H7 (cell line): ENCODE measurements at places on chromosomes 5 and 9.

GRCh38 chr5:169650701-169651331 lies 13.7 kb downstream of the DOCK2 start:
- no peak for DNase-seq

- DNase-seq = no peak
Measured at GRCh38 chr5:102570747-102571146, 71.9 kb upstream of the SLCO6A1 start.

DNA sequence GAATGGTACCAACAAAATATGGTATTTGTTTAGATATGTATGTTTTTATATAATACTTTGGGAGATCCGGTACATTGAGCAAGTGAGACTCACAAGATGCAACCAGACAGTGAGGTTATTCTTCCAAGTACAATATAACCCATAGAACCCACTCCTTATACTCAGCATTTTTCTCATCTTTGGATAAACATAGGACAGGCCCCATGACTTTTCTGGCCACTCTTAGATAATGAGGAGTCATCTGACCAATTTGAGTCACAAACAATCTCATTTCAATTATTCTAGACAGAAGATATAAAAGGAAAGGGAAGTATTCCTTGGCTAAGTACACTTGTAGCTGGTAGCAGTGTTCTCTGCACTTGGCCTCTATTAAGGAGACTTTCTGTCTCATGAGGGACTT lies 150.2 kb downstream of the SGCD start:
- no peak for DNase-seq

DNA sequence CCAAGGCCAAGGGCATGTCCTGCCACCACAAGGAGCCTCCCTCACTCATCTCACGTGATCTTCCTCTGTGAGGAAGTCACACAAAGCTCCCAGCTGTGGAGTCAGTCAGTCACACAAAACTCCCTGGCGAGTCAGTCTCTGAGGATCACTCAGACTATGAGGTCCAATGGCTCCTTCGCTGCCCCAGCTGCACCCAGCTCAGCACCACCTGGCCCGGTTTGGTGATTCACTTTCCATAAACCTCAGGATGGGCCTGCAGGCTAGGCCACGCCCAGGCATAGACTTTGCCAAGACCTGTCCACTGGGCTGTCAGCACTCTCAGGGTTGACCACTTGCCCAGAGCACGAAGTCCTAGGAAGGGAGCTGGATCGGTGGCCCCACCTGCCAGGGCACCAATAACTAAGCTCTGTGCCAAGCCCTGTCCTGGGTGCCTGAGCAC lies 233.8 kb downstream of the HSPA4 start:
- no peak for DNase-seq

- no peak for DNase-seq
Measured at GRCh38 chr5:90542827-90543519, 13.6 kb upstream of the LYSMD3 start.

DNA sequence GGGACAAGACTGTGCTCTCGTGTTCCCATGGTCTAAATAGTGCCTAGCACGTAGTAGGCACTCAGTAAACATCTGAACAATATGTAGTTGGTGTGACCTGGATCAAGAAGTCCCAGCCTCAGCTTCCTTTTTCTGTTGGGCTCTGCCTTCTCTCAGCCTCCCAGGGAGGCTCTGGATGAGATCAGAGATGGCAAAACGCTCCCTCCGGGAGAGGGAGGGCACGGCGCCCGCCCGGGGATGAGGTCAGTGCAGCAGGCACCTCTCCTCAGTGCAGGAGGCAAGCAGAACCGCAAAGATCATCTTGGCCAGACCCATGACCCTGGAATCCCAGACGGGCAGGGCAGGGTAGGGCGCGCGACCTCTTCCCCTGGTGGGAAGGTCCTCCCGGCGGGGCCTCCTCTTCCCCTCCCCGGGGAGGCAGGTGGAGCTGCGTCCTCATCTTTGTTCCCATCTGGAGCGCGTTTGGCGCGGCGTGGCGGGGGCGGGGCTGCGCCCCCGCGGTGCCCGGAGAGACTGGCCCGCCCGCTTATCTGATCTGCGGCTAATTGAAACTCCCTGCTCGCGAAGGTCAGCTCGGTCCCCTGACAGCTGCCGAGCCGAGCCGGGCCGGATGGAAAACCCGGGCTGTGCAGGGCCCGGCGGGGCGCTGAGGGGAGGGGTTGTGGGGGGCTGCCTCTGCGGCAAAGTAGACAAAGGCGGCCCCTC lies 60.9 kb downstream of the CXXC5 start:
- peak; percentile 95 for DNase-seq

GRCh38 chr5:142506046-142506445 lies 179.8 kb downstream of the FGF1 start:
- DNase-seq = no peak

DNA sequence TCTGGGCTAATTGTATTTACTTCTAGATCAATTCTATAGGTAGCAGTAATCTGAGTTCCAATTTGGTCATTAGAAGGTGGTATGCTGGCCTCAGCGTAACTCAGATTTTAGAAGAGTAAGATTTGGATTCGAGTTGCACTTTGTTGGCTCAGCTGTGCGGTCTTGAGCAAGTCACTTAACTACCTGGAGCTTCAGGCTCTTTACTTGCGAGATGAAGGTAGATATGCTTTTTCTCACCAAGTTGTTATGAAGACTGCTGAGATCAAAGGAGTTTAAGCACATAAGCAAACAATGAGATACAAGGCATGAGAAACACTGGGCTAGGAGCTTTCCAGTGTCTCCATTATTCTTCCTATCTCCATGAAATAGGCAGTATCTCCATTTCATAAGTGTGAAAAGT lies 133.8 kb upstream of the RANBP3L start:
- no peak for DNase-seq

- DNase-seq = no peak
Measured at GRCh38 chr9:37061768-37062167, 27.7 kb upstream of the PAX5 start.

GRCh38 chr9:33446240-33446945 lies 1.0 kb downstream of the AQP3 start:
- DNase-seq = no peak

DNA sequence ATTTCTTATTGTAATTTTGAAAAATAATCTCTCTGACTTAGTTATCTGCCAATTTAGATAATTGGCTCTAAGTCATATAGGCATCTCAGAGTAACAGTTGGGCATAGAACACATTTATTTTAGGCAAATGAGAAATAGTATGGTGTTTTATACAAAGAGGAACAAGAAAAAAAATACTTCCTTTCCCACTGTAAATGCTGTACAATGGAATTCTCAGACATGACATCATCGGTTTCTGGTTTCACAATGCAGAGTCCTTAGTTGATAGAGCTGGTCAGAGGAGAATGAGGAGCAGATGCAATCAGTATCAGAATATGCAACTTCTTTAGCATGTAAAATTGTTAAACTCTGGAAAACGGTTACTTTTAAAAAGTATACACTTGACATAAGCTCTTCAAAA lies 49.4 kb downstream of the PLK2 start:
- DNase-seq = no peak

- peak; percentile 36 for DNase-seq
Measured at GRCh38 chr5:76622973-76623596, at the start of gene F2RL2. Gene F2RL2, minus strand, starts transcription at chr5:76623403. Its CDS starts 173 bp downstream, at chr5:76623230.

DNA sequence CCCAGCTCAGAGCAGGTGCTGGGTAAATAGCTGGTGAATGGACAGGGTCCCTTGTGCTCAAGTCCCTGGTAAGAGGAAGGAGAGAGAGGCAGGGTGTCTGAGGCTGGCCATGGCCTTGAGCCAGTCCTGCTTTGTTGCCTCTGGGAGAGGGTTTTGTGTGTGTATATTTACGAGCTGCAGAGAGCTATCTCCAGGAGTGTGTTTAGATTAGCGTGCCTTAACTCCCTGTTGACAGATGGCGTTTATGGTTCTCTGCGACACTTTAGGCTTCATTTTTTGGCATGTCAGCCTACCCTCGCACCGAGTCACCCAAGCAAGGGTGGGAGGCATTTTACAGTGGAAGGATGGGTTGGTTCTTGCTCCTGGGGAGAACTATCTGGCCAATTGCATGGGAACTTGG lies 22.2 kb downstream of the HMCN2 start:
- DNase-seq = no peak

GRCh38 chr5:90366948-90367347 lies 42.6 kb downstream of the CETN3 start:
- DNase-seq = peak; percentile 14

DNA sequence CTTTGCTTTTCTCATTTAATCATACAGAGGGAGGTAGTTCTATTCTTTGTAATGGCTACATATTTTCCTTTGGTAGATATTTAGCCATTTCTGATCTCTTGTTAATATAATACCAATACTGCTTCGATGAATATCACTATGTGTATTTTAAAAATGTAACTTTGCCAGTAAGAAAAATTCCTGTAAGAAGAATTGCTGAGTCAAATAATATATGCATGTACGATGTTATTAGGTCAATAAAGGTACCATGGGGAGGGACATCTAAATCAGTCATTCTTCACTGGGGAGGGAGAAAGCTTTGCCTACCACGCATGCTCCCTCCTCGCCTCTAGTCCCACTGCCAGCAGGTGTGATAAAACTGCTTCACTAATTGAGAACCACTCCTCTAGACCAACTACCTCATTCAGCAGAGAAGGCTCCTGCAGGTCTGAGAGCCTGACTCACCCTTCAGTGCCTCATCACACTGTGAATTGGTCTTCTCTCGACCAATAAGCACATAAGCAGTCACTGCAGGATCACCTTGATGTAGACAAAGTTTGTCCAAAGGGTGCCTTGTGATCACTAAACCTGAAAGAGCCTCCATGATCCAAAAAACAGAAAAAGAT lies 56.1 kb upstream of the TBCA start:
- no peak for DNase-seq

DNA sequence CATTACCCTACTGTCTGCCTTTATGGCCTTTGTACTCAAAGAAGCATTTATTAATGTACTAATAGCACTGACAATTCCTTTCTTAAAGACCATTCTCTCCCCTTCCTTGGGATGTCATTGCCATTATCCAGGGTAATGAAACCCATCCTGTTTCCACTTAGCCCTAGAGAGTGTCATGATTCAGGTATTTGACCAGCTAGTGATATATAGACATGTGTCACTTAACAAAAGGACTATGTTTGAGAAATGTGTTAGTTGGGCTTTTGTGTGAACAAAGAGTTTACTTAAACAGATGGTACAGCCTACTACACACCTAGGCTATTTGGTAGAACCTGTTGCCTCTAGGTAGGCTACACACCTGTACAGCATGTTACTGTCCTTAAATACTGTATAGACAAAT lies 2.0 kb downstream of the ATP6V0E1 start:
- no peak for DNase-seq

DNA sequence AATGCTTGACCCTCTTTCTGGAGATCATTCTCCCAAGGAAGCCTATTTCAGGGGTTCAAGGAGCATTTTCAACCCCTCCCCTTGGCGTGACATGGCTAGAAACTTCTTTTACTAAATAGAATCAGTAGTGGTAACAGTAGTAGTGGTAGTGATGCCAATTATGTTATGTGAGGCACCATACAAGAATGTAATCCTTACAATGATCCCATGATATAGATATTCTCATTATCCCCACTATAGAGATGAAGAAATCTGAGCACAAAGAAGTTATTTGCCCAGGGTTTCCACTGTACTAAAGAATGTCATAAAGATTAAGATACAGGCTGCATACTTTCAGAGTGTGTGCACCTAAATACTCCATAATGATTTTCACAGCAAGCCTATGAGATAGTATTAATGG lies 155.4 kb upstream of the CLINT1 start:
- DNase-seq = no peak

DNA sequence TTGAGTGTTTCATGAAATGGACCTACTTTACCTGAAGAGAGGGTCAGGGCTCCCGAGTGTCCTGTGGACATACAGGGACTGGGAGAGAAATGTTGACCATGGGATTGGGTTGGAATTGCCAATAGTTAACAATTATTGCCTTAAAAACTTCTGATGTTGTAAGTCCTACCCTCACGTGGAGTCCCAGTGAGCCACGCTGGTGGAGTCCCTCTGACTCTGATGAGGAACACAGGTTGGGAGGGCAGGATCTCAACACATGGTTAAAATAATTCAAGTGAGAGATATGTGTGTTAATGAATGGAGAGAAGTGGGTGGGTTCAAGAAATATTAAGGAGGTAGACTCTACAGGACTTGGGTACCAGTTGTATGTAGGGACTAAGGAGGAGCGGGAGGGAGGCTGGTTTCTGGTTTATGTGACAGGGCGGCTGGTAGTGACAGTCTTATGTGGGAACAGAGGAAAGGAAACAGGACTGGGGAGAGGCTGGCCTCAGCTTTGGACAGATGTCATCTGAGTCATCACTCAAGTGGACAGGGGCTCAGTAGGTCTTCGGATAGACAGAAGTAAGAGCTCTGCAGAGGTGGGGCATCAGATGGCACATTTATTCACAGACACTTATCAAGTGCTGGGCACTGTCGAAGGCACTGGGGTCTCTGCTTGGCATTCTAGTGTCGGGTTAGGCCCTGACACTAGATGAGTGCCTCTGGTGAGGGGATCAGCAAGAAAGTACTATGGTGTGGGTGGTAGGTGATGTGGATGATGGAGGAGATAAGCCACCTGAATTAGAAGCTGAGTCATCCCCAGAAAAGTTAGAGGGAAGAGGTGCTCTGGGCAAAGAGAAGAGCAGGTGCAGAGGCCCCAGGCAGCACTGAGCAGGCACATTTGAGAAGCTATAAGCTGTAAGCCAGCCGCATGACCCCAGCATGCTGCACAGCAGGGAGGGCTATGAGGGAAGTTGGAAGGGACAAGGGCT lies 27.2 kb downstream of the MAML1 start:
- DNase-seq = no peak

DNA sequence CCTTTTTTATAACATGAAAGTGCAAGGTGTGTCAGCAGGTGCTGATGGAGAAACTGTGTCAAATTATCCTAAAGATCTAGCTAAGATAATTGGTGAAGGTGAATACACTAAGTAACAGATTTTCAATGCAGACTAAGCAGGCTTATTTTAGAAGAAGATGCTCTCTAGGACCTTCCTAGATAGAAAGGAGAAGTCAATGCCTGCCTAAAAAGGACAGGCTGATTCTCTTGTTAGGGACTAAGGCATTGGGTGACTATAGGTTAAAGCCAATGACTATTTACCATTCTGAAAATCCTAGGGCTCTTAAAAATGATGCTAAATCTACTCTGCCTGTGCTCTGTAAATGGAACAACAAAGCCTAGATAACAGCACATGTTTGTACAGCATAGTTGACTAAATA lies 1682.4 kb downstream of the MAT2B start:
- no peak for DNase-seq

DNA sequence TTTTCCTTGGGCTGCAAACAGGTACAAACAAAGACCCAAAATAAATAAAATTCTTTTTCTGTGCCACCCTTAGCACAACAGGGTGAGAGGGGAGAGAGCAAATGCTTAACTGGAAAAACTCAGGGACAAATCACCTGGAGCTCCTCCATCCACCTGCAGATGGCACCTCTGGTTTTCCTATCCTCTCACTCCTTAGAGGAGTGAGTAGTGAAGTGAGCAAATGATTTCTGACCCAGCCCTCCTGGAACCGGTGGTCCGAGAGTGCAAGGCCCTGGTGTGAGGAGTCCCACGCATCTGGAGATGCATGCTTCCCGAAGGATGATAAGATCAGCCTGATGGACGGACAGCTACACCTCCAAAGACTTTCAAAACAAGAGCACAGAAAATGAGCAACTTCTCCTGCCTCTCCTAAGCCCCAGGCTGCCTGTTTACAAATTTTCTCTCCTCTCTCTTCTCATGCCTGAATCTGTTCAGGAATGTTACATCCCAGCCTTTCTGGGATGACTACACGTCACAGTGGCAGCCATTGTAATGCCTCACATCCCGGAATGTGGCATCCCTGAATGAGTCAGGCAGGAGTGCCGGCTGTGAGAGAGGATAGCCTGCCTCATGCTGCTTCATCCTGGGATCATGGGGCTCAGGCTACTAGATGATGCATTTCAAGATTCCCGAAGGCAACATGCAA lies 86.4 kb downstream of the ADRB2 start:
- peak; percentile 66 for DNase-seq

- no peak for DNase-seq
Measured at GRCh38 chr9:37859043-37859442, 44.9 kb downstream of the SLC25A51 start.
